ENCODE measurements at places on chromosomes 4 and X.

- H3K4me3 ChIP-seq = no peak overlapping the region
- H3K27me3 ChIP-seq = peaks cover 11% of the 10 kb centered on the region
- no peak for DNase-seq
- H3K4me1 ChIP-seq = peaks cover 20% of the 10 kb centered on the region
- H3K27ac ChIP-seq = no peak overlapping the region
Observed at GRCh38 chr4:3768842-3769641, 2.9 kb downstream of the ADRA2C start.

GRCh38 chr4:113293674-113294073 is 244.2 kb downstream of the ANK2 start:
- DNase-seq = no peak
- peaks cover 20% of the 10 kb centered on the region for H3K4me1 ChIP-seq
- no peaks in the 10 kb centered on the region for H3K27me3 ChIP-seq
- peak overlapping the region; percentile 43 for H3K4me3 ChIP-seq
- no peak overlapping the region for H3K27ac ChIP-seq

DNA sequence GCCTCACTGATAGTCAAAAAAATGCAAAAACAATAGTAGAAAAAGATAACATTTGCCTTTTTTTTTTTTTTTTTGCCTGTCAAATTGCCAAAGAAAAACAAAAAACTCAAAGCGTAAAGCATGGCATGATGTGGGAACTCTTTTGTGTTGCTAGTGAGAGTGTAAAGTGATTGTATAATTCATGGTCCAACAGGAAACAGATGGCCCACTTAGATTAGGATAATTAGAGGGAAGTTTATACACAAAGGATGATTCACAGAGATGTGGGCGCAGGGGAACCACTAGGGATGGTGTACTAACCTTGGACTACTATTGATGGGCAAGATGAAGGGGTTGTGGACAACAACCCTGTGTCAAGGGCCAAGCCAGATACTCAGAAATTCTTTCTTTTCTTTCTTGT is 16.4 kb downstream of the MCUB start:
- H3K36me3 ChIP-seq = no peaks in the 10 kb centered on the region
- H3K4me1 ChIP-seq = no peaks in the 10 kb centered on the region
- DNase-seq = no peak
- no peak overlapping the region for H3K4me3 ChIP-seq
- no peak overlapping the region for H3K27ac ChIP-seq
- H3K27me3 ChIP-seq = no peaks in the 10 kb centered on the region

GRCh38 chr4:174521800-174522182 is 497 bp downstream of the HPGD start:
- no peak overlapping the region for H3K27ac ChIP-seq
- peak; percentile 24 for DNase-seq
- H3K36me3 ChIP-seq = no peaks in the 10 kb centered on the region
- peak overlapping the region; percentile 80 for H3K4me3 ChIP-seq
- no peaks in the 10 kb centered on the region for H3K4me1 ChIP-seq
- peaks cover 51% of the 10 kb centered on the region for H3K27me3 ChIP-seq

DNA sequence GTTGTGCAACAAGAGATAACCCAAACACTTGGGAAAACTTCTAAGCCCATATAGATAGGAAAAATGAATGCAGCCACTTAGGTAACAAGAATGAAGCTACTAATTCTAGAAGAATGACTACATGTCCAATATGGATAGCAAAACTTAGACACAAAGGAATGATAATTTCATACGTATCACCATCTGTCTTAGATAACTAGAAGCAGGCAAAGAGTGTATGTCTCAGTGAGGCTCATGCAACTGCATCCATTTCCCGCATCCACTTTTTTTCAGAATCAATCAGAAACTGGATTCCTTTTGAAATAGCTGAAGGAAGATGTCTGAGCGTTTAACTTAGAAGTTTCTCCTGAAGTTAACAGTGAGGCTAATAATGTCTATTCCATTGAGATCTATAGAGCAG is 408.7 kb upstream of the PITX2 start:
- no peaks in the 10 kb centered on the region for H3K36me3 ChIP-seq
- no peak overlapping the region for H3K4me3 ChIP-seq

- H3K27me3 ChIP-seq = no peaks in the 10 kb centered on the region
- no peaks in the 10 kb centered on the region for H3K4me1 ChIP-seq
- no peak overlapping the region for H3K4me3 ChIP-seq
- no peaks in the 10 kb centered on the region for H3K36me3 ChIP-seq
- DNase-seq = no peak
- no peak overlapping the region for H3K27ac ChIP-seq
Observed at GRCh38 chr4:113272523-113272922, 223.1 kb downstream of the ANK2 start.

- H3K4me1 ChIP-seq = no peaks in the 10 kb centered on the region
- H3K27me3 ChIP-seq = no peaks in the 10 kb centered on the region
- H3K27ac ChIP-seq = no peak overlapping the region
- no peak overlapping the region for H3K4me3 ChIP-seq
- no peak for DNase-seq
Observed at GRCh38 chr4:165288639-165289422, 38.6 kb upstream of the MSMO1 start.
